Amniotic stem cell (primary cell): ENCODE measurements at places on chromosomes 5 and 9.

DNA sequence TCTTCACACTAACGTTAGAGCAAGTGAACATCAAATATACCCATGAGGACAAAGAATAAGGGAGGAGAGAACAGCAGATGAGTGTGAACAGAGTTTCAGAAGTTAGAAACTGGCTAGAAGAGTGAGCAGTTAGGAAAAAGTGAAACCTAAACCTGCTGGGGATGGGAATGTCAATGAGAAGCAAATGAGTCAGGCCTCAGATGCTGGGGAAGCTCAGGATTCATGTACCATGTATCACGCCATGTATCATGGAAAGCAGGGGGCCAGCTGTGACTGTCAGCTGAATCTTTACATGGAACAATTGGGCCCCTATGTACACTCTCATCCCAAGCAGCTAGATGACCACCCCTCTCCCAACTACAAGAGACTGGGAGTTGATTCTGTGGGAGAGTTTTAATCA lies 16.2 kb downstream of the GDF9 start:
- DNase-seq = no peak

DNA sequence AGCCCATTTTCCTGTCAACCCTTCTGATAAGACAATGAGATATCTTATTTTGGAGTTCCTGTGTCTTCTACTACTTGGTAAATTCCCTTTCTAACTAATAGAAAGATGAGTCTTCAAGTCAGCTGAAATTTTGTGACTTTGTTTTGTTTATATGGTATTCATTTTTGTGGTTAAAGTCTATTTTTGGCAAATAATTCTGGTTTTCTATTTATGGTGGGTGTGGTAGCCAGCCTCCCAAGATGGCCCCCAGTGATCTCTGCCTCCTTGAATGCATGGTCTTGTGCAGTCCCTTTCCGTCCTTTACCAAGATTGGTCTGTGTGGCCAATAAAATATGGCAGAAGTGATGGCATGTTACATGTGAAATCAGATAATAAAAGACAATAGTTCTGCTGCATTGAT lies 91.5 kb downstream of the NR3C1 start:
- DNase-seq = no peak

GRCh38 chr5:59540366-59540765 lies 353.2 kb downstream of the PDE4D start:
- no peak for DNase-seq

DNA sequence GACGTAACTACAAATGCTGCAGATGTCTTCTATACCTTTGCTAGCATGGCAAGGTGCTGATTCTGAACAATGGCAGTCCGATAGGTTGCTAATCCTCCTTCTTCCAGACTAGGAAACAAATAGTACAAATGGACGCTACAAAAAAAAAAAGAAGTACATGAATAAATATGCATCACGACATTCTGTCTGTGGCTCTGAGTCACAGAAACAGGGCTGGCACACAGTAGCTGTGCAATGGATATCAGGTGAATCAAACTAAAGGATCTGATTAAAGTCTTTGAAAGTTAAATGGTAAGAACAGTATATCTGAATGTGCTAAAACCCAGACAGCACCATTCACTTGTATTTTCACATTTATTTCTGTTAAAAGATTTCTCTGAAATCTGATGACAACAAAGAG lies 96.2 kb downstream of the DROSHA start:
- no peak for DNase-seq

DNA sequence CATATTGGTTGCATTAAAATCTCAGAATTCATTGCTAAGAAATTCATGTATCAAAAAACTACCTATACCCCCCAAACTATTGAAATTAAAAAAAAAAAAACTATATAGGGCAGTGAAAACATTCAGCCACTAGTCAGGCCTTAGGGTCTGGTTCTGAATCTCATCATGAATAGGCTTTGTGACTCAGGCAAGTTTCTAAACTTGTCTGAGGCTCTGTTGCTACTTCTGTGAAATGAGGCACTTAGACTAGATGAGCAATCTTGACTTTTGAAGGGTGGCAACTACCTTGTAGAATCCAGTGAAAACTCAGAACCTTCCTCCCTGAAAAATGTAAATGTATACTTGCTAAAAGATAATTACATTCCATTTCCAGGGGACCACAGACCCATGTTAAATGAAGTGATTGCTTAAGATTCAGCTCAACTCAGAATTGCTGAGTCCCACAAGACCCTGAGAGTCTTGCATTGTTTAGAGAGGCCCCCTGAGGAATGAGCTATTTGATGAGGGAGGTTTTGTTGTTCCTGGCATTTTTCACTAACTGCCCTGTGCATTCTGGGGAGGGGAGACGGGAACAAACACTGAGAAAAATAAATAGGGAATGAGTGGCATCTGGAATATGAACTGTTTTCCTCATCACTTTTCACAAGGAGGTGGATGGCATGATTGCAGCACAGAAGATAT lies 29.5 kb downstream of the RAI14 start:
- DNase-seq = peak; percentile 11

DNA sequence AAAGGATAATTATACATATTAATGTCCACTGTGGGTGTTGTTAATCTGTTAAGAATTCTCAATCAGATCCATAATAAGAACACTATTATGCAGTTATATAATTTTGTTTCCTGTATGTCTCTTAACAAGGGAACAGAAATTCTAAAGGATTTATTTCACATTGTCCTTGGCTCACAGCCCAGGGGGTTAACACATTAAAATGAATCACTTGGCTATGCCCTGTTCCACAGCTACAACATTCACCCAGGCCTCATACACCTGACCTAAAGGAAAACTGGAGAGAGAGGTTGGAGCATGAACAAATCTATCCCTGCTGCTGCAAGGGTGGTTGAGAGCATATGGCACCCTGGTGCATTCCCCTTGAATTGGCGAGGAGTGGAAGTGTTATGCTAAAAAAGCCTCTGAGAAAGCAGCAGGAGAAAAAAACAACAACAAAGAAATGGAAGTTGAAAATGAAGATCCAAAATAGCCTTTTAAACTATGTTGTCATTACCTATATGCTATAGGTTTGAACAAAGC lies 116.0 kb downstream of the KCNN2 start:
- DNase-seq = no peak

DNA sequence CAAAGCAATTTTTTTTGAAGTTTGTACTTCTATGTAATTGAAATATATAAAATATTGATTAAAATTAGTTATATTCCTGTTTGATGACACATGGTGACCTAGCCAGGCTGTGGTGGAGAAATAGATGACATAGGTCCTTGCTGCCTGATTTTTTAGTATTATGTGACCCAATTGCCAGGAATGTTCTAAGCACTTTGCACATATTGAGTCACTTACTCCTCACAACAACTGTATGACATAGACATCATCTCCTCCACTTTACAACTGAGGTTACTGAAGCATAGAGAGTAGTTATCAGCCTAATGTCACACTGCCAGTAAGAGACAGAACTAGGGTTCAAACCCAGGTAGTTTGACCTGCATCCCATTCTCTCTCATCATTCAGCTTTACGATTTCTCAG lies 26.2 kb upstream of the SNX18 start:
- DNase-seq = no peak

GRCh38 chr5:128082551-128083032 lies 974 bp upstream of the SLC12A2 start:
- no peak for DNase-seq

DNA sequence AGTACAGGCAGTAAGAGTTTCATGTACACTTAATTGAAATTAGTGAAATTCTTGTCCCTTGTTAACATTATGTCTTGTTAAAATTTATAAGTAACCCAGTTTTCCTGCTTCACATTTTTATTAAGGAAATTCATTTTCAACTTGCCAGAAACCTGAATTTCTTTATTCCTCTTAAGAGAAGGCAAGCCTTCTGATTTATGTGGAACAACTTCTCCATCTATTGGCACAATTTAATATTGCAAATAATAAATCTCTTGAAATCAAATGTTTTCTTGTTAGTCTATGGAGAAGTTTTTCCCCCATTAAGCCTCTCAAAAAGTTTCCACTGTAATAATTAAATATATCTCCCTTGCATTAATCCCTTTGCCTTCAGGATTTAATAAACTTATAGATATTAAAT lies 33.8 kb upstream of the ACO1 start:
- DNase-seq = no peak

DNA sequence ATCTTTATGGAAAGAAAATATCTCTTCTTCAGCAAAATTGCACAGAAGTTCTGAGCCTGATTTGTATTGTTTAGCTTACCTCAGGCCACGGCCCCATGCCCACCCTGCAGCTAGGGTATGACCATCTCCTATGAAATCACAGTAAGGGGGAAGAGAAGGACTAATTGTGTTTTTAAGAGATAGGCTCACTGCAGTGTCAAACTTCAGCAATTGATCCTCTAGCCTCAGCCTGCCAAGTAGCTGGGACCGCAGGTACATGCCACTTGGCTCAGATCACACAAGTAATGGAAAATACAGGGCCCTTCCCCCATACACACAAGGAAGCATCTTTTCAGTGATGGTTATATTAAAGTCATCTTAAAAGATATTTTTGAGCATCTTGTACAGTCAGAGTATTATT lies 60.0 kb downstream of the DMAC1 start:
- DNase-seq = no peak

GRCh38 chr5:72752909-72753308 lies 63.6 kb upstream of the TNPO1 start:
- no peak for DNase-seq

GRCh38 chr9:121596515-121596914 lies 54.9 kb upstream of the DAB2IP start:
- no peak for DNase-seq

- DNase-seq = no peak
Measured at GRCh38 chr9:116045083-116045482, 108.5 kb upstream of the PAPPA start.

DNA sequence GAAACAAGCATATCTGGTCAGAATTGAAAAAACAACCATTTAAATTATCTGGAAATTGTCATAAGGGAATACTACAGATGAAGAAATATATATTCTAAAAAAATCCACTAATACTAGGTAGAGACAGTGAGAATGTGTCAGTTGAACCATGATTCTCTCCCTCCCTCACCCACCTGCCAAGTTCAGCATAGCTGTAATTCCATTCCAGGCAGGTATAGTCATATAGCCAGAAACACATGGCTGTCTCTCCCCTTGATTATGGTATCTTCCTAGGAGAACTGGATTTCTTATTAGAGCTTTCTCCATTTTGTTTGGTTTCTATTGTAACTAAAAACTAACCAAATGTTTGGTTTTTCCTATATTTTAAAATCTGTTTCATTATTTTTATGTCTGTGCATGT lies 509.2 kb downstream of the CDH10 start:
- no peak for DNase-seq

DNA sequence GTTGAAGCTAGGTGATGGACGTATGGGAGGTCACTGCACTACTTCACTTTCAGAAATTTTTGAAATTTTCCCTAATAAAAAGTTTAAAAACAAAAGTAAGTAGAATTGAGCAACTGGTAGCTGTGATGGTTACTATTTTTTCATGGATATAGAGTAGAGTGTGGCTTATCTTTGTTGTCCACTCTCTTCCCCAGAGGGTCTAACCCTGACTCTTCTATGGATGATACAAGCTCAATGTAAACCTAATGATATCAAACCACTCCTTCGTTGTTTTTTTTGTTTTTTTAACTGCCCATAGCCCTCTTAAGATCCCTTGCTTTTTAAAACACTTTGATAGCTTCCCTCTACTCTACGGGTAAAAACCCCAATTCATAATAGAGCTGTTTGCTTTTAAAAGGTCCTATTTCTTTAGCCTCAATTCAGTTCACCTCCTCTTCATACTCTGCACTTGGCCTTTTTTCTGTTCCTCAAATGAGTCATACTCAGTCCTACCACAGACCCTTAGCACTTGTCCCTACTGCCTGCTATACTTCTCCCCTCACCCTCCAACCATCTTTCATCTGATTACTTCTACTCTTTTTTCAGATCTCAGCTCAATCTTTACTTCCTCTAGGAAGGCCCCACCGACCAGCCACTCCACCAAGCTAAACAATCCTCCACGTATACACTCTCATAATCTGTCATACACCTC lies 2.6 kb downstream of the HDAC3 start:
- DNase-seq = no peak

- DNase-seq = no peak
Measured at GRCh38 chr5:175748650-175749049, 90.8 kb downstream of the HRH2 start.
